ENCODE measurements at places on chromosomes 16 and 17. TPM values are rescaled to one million over a fixed set of nuclear protein-coding genes. Genes with fewer than 3 reads are reported as not detected.

DNA sequence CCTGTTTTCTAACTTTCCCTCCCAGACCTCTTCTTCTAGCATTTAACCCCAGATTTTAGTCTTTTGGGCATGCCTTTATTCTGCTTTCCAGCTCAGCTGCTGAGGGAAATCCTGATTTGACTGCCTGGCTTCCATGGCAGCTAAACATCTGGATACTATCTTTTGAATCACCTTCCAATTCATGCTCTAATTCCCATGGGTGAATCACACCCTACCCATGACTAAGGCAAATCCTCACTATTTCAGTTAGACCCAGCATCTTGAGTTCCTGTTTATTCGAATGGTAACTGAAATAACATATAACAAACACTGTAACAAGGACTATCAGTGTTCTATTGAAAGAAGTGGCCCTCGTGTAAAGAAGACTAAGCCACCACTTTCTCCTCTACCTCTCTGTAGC, 29.8 kb downstream of the CA10 start:
- DNase-seq: no peak

- no peak for DNase-seq
Observed at GRCh38 chr17:59366040-59366757, 34.7 kb downstream of the YPEL2 start.

- DNase-seq: peak; percentile 96
Observed at GRCh38 chr16:29899516-29900101, at the start of gene SEZ6L2. Gene SEZ6L2, minus strand, starts transcription at chr16:29899550. Its CDS starts 531 bp downstream, at chr16:29899019.

- DNase-seq: no peak
Observed at GRCh38 chr16:7423434-7424044, 90.9 kb downstream of the RBFOX1 start.

CALB2 gene
- total RNA-seq: 35.1 TPM

Measured in Calu3 (cell line).